Mucosa of descending colon (tissue), 3 donors: ENCODE measurements at places on chromosomes 2 and 18. TPM values are rescaled to one million over a fixed set of nuclear protein-coding genes. Genes with fewer than 3 reads are reported as not detected.

Gene IL1RL2
- total RNA-seq: 1.5 TPM

Gene IMMT
- total RNA-seq: 106 TPM

Gene ARHGAP15
- total RNA-seq: 5.8 TPM

Gene R3HDM1
- 26.1 TPM for total RNA-seq

Gene HPCAL1
- 42.0 TPM for total RNA-seq

Gene ACMSD
- total RNA-seq: not detected

Gene APCDD1
- 15.2 TPM for total RNA-seq

Gene SAG
- total RNA-seq: not detected

Gene TCF7L1
- 1.3 TPM for total RNA-seq
